Sigmoid colon (tissue), 7 donors: ENCODE measurements at places on chromosomes 5 and 9. TPM values are rescaled to one million over a fixed set of nuclear protein-coding genes. Genes with fewer than 3 reads are reported as not detected.
A peak's percentile ranks its signal among the peaks of the same experiment; 100 is the strongest.

Gene SERF1A
- 29.0 TPM for total RNA-seq

Gene NEUROG1
- not detected for total RNA-seq

Gene PCDHB14
- 9.4 TPM for total RNA-seq

Gene FAM153A
- total RNA-seq = 1.5 TPM

Gene ACOT12
- total RNA-seq = 0.41 TPM

Gene TEK
- total RNA-seq = 5.8 TPM

Gene IFNA2
- not detected for total RNA-seq

Gene SURF1
- total RNA-seq = 97.4 TPM

Gene NOXA1
- total RNA-seq = 3.0 TPM

Gene PIP5KL1
- 0.16 TPM for total RNA-seq

Gene AMBP
- total RNA-seq = not detected

GRCh38 chr9:126408004-126408403 is 81.4 kb downstream of the MVB12B start:
- no peak for DNase-seq

GRCh38 chr5:59051951-59052350 is 469.1 kb downstream of the RAB3C start:
- DNase-seq = no peak

DNA sequence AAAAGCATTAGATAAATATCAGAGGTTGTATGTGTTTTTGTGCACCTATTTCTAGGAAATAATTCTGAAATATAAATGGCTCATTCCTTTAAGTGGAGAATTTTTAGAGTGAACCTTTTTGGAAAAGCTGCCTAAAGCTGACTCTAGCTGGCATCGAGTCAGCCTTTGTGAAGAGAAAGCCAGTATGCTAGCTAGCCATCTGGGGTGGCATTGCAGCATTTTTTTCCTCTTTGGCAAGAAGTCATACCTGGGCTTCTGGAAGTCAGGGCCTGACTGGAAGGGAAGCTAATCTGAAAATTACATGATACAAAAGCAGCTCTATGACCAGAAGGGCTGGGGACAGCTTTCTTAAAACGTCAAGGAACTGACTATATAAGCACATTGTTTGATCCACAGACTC is 19.7 kb downstream of the ANP32B start:
- DNase-seq = no peak

GRCh38 chr9:2966565-2967300 is 122.8 kb upstream of the PUM3 start:
- DNase-seq = no peak

GRCh38 chr5:164868761-164869160 is 1363.3 kb downstream of the MAT2B start:
- DNase-seq = no peak

GRCh38 chr5:125049721-125050702 is 303.6 kb upstream of the ZNF608 start:
- DNase-seq = no peak

DNA sequence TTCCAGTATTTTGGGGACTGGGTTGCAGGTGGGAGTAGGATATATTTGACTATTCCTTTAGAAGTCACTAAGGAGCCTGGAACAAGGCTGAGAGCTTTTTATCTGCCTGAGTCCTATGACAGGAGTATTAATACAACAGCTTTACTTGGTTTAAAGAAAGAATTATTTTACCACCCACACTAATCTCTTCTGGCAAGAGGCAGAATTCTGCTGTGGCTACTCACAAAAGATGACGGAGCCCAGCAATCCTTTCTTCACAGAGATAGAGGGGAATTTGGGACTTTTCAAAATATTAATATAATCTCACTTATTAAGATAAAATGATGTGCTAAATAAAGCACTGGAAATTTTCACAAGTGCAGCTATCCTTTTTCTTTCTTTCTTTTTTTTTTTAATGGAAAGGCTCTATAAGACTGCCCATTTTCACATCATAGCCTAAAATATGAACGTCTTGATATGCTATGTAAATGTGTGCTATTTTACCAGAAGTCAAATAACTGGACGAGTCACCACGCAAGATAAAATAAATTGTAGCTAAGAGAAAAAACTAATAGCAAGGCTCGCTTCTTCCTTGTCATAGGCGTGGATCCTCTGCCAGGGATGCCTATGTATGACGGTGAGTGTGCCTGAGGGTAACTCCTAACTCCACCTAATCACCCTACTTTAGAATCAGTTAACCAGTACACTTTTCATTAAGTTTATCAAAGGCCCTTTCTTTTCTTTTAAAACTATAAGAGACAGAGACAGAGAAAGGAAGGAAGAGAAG is 76.3 kb downstream of the ZNF608 start:
- DNase-seq = no peak

GRCh38 chr5:132812781-132813598 is at the start of gene SOWAHA:
TSS of gene SOWAHA (plus strand) at chr5:132813302. CDS start at chr5:132813622, 320 bp downstream.
- peak; percentile 56 for DNase-seq

DNA sequence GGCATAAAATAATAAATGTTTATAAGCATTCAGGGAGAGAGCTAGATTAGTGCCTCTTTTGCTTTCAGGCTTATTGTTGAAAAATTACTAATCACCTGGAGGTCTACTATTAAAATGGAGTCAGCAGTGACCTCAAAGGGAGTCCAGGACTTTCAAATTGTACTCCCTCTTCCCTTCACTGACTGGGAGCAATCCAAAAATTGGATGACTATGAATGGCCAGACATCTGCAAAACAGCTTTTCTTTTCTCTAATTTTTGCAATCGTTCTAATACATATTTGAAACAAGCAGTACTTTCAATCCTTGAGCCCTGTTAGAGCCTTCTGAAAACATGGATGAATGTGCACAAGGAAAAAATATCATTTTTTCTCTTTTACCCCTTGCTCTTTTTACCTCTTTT is 461.8 kb downstream of the TMEM232 start:
- no peak for DNase-seq

DNA sequence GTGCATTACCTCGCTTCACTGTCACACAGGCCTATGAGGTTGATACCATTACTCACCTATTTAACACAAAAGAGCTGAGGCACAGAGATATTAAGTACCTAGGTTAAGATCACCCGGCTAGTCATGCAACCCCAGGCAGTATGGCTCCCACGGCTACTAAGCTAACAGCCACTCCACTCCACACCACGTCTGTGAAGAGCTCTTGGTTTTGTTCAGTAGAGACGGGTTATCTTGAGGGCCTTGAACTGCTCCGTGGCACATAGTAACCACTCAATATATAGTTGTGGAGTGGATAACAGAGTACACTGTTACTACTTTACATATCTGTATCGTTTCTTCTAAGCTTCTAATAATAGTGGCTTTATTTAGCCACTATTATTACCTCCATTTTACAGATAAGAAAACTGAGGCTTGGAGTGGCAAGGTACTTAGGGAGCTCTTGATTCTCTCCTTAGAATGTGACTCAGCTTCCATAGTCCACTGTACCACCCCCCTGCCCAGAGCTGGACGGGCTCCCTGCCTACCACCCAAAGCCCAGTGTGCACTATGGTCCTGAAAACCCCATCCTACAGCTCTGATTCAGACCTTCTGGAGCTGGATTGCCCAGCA is 1.0 kb upstream of the CORO2A start:
- DNase-seq = no peak

DNA sequence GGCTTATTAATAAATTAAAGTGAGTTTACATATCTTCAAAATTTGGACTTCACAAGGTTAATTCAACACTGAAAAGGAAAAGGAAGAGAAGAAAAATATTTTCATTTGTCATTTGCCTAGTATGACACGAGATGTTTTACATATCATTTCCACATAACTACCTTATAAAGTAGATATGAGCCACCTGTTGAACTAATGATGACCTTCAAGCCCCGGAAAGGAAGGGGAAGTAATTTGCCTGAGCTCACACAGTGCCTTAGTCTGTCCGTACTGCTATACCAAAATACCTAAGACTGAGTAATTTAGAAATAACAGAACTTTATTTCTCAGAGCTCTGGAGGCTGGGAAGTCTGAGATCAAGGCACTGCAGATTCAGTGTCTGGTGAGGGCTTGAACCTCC is 17.9 kb downstream of the CMYA5 start:
- no peak for DNase-seq

- no peak for DNase-seq
Observed at GRCh38 chr9:36319806-36320205, 61.6 kb upstream of the GNE start.

- no peak for DNase-seq
Observed at GRCh38 chr5:113264046-113264445, 170.7 kb downstream of the TSSK1B start.

- no peak for DNase-seq
Observed at GRCh38 chr5:179889885-179890284, 17.8 kb downstream of the TBC1D9B start.

- DNase-seq = peak; percentile 33
Observed at GRCh38 chr5:432928-433791, 9.8 kb upstream of the EXOC3 start.

- no peak for DNase-seq
Observed at GRCh38 chr5:35855187-35855586, 1.5 kb upstream of the IL7R start.

DNA sequence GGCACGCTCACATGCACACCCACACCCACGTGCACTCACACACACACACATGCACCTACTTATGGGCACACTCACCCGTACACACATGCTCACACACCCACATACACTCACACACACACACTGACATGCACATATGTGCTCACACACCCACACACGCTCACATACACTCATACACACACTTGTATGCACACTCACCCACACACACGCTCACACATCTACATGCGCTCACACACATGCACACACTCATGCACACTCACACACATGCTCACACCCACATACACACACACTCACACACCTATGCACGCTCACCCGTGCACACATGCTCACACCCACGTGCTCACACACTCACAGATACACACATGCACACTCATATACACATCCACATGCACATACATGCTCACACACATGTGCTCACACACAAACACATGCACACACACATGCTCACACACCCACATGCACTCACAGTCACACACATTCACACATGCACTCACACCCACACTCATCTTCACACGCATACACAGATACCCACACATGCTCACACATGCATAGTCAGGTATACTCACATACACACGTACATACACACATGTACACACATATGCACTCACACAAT is 138.3 kb downstream of the OLFM1 start:
- peak; percentile 17 for DNase-seq

GRCh38 chr5:141992349-141992963 is 20.4 kb downstream of the GNPDA1 start:
- DNase-seq = peak; percentile 83
